ENCODE measurements at places on chromosomes 7 and 10.
A peak's percentile ranks its signal among the peaks of the same experiment; 100 is the strongest.

DNA sequence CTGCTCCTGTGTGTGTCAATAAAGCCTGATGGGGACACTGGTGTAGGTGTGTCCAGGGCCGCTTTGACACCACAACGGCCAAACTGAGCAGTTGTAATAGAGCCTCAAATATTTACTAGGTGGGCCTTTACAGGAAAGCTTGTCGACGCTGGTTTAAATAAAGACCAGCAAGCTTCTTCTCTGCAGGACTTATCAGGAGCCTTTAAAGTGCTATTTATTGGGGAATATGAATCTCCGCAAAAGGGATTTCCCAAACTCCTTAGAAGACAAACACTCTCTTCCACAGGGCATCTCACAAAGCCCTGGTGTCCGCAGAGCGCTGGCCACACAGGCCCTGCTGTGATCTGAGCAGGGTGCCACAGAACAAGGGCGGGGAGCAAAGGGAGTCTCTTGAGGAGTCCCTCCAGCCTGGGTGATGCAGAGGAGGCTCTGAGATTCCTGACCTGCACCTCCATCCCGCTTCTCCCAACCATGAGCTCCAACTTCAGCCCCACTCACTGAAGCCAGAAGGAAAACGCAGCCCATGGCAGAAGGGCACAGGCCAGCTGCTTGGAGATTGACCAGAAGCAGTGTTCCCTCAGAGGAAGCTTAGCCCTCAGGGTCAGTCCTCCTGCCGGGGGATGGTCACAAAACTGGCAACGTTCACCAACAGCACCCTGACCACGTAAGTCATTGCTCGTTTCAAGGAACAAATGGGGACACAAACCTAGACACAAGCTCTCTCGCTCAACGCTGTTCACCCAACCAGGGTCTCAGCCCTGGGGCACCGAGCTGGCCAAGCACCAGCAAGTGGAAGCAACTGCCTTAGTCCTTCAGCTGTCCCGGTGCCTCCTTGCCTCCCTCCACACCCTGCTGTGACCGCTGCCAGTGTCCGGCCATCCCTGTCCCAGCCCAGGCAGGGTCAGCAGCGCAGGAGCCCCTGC, 129.5 kb downstream of the OAT start:
- DNase-seq: no peak

GRCh38 chr10:114288424-114289095, 49.5 kb downstream of the VWA2 start:
- no peak for DNase-seq

- peak; percentile 28 for DNase-seq
These were observed 168.4 kb downstream of the SORCS3 start for GRCh38 chr10:104809288-104810090.

GRCh38 chr10:55063811-55064210, 262.8 kb upstream of the PCDH15 start:
- DNase-seq: no peak

DNA sequence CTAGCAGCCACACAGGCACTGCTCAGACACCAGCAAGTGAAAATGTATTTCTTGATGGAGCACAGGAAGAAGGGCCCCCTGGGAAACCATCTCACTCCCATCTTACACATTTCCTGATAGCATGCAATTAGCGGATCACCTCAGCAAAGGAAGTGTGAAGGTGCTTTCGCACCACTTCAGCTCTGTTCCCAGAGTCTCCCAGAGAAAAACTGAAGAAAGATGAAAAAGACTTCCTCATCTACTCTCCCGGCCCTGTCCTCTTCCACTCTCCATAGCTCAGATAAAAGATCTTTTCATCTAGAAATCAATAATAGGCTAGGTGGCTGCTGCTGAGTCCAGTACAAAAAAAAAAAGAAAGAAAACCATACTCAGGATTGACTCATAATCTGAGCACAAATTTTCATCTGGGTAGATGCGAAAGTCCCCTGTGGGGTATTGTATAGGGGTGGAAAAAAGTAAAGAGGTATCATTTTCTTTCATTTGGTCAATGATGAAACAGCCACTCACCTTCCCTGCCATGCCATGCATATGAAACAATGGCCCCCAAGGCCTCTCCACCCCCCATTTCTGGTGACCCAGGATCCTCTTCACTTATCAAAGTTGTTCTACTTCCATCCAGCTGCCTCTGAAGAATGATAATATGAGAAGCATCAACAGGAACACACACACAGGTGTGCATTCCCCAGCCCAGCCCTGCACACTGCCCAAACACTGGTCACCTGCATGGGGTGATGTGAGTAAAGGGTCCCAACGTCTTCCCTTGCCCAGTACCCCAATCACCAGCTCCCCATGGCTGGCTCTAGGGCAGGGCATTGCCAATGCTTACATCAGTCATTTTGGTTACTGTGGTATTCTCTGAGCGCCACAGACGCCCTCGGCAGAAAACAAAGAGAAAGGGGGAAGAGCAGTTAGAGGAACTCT, 48.8 kb upstream of the DGKI start:
- DNase-seq: no peak

DNA sequence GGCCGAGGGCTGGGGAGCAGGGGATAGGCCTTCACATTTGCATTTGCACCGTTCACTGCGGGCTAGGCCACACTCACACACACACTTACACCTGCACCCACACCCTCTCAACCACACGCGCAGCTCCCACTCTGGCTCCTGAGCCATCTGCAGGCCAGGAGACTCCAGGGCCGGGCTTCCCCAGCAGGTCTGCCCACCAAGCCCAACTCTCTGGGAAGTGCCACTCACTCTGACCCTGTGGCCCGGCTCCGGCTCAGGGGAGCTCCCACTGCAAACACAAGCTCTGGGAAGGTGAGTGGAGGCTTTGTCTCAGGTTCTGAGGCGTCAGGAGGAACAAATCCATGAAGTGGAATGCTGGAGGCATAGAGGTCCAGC, 157.9 kb downstream of the NRF1 start:
- no peak for DNase-seq

GRCh38 chr10:64658528-64658927, 1137.3 kb downstream of the REEP3 start:
- no peak for DNase-seq

- DNase-seq: no peak
These were observed 48.4 kb upstream of the CUL1 start for GRCh38 chr7:148650232-148650858.

- DNase-seq: no peak
These were observed 3.8 kb upstream of the PDCD4 start for GRCh38 chr10:110867807-110868465.

- DNase-seq: no peak
These were observed 61.7 kb upstream of the ZMIZ1 start for GRCh38 chr10:79007018-79007417.

- DNase-seq: no peak
These were observed 34.0 kb upstream of the SFTPD start for GRCh38 chr10:79982861-79983260.

DNA sequence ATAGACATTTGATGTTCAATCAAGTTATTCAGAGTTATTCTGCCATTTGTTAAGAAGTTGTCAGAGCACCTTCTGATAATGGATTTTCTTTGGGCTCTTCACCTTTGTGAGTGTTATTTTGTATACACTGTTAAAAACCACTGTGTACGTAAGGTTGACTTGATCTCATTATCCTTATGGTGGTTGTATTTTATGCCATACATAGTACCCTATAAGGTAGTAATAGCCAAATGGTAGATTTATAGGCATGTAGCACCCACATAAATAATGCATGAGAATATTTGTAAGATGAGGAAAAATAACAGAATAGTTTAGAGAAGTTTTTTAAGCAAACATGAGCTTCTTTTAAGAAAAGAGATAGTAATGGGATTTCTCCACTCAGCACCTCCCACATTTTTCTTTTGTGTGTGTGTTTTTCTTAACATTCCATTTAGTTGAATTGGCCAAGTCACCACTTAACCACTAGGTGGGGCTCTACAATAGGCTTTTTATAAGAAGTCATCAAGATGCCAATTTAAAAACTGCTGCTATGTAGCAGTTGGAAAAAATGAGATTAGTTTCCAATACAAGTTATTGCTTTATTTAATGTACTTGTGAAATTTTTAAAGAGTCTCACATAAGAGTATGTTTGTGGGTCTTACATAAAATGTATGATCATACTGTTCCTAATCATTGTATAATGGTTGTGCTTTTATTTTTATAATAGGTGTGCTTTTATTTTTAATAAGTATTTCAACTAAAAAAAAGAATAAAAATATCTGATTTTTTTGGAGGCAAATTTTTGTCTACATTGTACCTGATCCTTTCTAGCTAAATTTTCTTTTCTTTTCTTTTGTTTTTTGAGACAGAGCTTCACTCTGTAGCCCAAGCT, 41.1 kb upstream of the STMP1 start:
- peak; percentile 94 for DNase-seq

- DNase-seq: no peak
These were observed 31.5 kb downstream of the MTURN start for GRCh38 chr7:30166155-30166840.

Data from SK-MEL-5 (cell line).